Left hindlimb (tissue), 1 donor: ENCODE measurements at places on chromosomes 2 and 18.
A peak's percentile ranks its signal among the peaks of the same experiment; 100 is the strongest.

DNA sequence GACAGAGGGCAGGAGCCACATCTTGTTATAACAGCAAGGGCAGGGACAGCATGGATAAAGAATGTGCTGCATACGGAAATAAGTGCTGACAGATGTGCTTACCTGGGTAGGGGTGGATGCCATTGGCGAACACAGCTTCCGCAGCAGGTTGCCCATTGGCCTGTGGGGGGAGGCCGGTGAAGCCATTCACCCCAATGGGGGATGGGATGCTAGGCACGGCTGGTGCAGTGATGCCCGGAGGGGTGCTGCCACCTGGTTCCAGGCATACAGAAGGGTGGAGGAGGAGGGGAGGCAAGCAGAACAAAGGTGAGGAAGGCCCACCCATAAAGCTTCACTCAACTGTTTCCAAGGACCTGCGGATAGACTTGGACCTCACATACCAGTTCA, 294.9 kb downstream of the CELF4 start:
- no peak for DNase-seq

DNA sequence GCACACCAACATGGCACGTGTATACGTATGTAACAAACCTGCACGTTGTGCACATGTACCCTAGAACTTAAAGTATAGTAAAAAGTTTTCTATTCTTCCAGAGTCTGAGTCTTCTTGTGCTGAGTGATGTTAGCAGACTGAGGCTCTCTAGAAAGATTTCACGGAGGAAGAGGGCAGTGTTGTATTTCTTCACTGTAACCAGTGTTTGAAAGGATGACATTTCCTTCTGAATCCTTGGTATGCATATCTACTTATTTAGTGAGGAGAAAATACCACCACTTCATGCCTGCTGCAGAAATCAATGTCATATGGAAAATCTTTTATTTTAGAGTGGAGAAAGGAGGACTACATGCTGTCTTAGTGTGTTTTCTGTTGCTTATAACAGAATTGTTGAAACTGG, 357.1 kb downstream of the CCDC85A start:
- no peak for DNase-seq

- DNase-seq: no peak
These were observed 98.5 kb upstream of the PKDCC start for GRCh38 chr2:41949091-41949882.

GRCh38 chr18:63336366-63337099, 17.0 kb upstream of the BCL2 start:
- no peak for DNase-seq

GRCh38 chr2:147646818-147647468, 197.9 kb upstream of the ACVR2A start:
- DNase-seq: no peak

DNA sequence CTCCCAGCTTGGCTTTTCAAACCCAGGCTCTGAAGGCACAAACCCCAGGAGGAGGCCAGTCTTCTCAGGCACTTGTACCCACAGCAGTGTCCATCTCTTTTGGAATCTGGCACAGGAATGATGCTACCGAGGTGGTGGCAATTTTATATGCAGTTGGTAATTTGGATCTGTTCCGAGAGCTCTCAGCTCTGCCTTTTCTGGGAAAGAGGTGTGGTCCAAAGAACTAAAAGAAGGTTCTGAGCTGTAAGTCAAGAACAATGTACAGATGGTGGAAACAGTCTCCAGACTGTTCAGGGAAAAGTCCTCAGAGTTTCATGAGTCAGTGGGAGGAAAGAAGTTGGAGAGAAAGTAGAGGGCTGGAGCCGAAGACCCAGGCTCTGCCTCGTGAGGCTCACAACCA, 353.4 kb downstream of the TGIF1 start:
- DNase-seq: no peak

GRCh38 chr2:211822686-211823335, 715.8 kb downstream of the ERBB4 start:
- no peak for DNase-seq

DNA sequence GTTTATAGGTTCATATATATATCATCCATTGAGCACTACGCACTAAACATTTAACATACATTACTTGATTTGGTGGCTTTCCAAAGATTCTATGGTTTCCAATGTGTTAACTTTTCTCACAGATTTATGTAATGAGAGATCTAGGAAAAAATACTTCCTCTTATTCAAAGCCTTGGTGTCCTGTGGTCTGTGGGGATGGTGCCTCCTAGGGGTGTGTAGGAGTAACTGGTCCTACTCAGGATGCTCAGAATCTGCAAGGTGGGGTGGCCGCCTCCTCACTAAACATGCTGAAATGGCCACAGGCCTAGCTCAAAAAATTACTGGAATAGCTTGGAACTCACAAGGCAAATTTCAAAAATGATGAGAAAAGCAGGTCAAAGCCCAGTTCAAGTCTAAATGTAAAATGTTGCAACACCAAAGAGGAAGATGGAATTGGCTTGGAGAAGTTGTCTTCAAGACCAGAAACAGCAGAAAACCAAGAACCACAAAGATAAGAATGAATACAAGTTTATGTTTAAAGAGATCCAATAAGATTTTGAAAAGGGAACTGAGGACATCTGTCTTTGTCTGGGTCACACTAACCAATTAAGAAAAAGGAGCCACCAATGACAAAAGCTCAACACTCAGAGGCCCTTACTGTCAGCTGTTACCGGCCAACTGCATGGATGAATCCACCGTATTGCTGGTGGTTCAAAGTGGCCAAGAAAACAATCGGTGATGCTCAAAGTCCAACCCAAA, 11.5 kb downstream of the GPR55 start:
- no peak for DNase-seq

GRCh38 chr2:26162963-26163362, 9.9 kb upstream of the GAREM2 start:
- no peak for DNase-seq

DNA sequence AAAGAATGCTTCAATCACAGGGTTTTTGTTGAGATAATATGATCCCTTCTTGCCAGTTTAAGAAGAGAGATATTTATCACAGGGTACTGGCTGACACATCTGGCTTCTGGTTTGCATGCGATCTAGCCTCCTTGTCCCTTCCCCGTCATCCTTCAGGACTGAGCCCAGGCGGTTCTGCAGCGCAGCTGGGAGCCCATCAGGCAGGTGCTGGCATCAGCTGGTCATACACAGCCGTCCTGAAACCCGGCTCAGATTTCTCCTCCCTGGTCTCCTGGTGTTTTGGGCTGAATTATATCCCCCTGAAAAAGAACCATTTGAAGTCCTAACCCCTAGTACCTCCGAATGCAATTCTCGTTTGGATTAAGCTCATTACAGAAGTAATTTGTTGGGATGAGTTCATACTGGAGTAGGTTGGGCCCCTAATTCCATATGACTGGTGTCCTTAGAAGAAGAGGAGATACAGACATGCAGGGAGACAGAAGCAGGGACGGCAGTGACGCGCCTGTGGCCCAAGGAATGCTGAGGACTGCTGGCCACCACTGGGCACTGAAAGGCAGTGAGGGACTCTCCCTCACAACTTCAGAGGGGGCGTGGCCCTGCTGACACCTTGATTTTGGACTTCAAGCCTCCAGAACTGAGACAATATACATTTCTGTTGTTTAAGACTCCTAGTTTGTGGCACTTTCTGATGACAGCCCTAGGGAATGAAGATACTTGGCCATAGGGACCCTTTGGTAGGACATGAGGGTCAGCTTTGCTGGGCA, 83.9 kb upstream of the ODC1 start:
- no peak for DNase-seq

- DNase-seq: no peak
These were observed 45.2 kb upstream of the EPC2 start for GRCh38 chr2:148599109-148599991.

DNA sequence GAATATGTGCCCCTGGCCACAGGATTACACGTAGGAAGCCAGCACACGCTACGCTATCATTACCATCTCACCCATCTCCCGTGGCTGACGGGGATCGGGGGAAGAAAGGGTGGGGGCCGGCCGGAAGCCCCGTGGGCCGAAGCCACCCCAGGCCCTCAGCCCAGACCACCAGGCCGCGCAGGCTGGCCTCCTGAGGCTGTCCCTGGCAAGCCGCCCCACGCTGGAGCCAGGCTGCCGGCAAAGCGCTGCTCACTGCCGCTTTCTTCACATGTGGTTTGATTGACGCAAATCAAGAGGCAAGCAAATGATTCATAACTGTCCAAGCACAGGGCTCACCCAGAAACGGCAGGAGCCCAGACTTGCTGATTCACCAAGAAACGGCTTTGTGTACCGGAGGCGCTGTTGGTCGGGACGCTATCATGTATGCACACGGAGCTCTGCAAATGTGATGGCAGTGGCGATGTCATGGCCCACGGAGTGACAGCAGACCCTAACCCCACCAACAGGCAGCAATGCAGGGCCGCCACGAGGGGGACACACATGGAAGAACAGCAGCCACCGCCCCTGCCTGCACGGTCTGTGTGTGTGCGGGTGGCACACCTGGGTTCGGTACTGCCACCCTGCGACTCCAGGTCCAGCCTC, 125.7 kb downstream of the HDAC4 start:
- peak; percentile 86 for DNase-seq

DNA sequence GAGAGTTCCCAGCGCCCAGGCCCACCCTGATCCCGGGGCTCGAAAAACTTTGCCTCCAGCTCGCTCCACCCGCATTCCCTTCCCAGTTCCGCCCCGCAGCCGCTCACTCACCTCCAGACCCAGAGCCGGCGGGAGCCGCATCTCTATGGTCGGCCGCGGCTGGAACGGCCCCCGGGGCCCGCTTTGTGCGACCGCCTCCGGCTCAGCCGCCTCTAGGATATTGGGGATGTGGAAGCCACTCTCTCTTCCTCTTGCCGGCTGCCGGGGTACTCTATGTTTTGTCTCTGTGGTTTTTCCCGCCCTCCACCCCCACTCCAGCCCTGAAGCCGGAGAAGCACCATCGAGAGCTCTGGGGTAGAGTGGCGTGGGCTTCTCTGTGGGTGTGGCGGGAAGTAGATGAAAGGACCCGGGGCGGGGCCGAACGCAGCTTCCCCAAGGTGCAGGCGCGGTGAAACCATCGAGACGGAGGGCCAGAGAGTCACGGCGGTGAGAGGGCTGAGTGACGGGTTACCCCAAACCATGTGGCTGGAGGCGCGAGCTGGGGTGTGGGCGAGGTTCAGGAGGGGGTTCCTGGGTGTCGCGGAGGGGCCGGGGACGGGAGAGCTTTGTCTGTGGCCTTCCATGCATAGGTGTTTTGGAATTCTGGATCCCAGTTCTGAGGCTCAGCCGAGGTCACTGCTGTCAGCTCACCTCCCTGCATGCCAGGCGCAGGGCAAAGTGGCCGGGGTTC, at the start of the genes BCS1L and ZNF142:
BCS1L (plus strand) TSS at position 426 of the 730 bp plus-strand sequence. CDS start 1,305 bp downstream, outside the sequence.
ZNF142 (minus strand) TSS at position 366 of the 730 bp plus-strand sequence. CDS start 3,194 bp downstream, outside the sequence.
- DNase-seq: peak; percentile 94

DNA sequence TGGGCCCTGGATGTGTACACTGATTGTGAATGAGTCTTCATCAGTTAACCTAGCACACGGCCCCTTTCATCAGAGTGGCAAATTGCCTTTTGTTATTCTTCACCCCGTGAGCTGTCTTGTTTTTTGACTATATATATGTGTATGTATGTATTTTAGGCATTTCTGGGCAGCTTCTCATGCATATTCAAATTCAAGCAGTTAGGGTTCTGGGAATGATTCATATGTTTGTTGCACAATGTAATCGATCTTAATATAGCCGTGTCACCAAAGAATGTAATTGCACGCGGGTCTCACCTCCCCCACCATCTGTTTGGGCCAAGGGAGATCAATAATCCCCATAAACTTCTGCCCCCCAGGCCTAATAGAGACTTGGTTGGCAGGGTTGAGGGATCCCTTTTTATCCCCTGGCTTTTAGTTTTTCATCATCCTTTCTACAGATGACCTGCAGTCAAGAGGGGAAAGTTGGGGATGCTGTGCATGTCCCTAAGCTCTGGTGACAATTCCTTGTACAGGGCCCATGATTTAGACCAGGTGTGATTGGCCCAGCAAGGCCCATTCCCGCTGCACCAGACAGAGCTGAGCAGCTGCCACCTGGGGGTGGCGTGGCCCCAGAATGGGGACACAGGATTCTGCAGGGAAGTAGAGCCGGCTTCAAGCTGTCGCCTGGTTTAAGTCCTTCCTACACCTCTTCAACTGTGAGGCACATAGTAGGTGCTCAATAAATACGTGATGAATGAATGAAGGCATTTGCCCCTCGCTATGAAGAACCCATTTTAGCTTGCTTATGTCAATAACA, 19.2 kb downstream of the KCNF1 start:
- DNase-seq: no peak

DNA sequence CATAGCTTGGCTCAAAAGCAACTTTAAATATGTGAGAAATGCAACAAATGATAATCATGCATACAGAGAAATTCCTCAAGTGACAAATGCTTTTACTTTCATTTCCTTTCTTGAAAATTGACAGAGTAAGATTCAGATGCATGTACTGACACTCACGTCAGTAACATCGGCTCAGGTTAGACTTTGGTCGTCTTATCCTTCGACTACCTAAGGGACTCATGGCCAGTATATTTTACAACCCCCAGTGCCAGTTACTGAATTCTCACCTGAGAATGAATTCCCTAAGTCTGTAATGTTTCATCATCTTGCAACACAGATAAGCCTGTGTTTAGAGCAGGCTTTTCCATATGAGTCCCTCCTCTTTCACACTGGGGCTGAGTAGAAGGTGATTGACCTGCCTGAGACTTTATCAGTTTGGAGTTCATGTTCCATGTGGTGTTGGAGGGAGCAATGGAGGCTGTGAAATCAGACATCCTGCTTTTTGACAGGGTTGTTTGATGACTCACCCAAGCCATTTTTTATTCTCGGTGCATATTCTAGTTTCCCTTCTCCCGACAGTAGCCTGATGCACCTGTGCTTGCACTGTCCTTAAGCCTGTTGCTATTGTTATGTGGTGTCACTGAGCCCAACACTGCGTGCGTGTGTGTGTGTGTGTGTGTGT, 30.5 kb upstream of the ATP8B1 start:
- no peak for DNase-seq

DNA sequence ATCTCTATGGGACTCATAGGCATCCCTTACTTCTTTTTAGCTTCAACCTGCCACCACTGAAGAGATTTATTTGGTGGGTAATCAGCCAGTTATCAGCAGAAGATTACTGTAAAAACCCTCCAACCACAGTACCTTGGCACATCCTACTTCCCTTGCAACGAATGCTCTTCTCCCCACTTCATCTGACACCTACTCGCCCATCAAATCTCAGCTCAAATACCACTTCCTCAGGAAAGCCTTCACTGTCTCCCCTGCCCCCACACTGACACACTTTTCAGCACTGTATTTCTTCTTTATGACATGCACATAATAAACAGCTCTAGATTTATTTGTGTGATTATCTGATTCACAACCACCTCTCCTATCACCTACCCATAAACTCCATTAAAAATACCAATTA, 3.1 kb downstream of the KDSR start:
- no peak for DNase-seq

- no peak for DNase-seq
These were observed 272.0 kb downstream of the MYCN start for GRCh38 chr2:16212321-16212720.

DNA sequence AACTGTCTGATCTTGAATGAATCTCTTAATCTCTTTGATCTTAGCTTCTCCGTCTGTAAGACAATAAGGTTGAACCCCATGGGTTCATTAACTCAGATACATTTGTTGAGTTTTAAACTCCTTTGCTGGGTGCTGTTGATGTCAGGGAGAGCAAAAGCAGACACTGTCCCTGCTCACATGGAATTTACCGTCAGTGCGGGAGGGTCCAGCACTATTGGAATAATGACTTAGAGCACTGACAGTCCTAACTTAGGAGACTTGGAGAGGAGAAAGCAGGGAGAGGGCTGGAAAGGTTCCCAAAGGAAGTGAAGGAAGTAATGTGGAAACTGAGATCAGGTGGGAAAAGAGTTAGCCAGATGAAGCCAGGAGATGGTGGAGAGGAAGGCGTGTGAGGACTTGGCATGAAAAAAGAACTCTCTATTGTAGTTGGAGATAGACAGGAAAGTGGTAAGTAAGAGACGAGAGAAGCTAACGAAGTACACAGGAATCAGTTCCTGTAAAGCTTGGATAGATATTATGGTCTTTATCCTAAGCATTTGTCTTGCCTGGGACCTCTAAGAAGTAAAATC, 141.4 kb upstream of the SERTAD2 start:
- no peak for DNase-seq
